ENCODE measurements at places on chromosomes 13 and 19.

- DNase-seq = peak; percentile 60
These were observed 50.0 kb upstream of the GPR183 start for GRCh38 chr13:99357131-99357596.

- no peak for DNase-seq
These were observed 88.6 kb downstream of the UBL3 start for GRCh38 chr13:29761815-29762214.

- DNase-seq = no peak
These were observed 665.6 kb downstream of the FGF9 start for GRCh38 chr13:22336460-22336859.

DNA sequence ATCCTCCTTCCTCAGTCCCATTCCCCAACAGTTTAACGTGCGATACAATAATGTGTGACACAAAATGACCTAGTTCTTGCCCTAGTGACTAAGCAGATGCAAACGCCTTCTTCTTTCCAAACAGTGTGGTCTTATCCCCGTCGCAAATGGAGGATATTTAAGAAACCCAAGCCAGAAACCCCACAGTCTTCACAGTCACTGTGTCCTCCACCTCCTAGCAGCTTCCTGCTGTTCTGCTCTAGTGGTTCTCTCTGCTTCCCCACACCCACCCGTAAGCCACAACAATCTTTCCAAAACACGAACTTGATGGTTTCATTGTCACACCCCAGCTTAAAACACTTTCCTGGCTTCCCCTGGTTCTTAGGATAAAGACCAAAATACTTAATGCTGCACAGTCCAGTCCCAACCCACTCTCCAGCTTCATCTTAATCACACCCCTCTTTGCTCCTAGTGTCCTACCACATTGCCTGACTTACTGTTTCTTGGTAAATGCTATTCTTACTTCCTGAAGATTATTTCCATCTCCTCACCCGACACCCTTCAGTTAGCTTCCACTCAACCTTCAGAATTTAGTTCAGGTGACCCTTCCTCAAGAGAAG is 32.3 kb downstream of the ITM2B start:
- DNase-seq = no peak

GRCh38 chr13:27353166-27353583 is 71.2 kb upstream of the GTF3A start:
- peak; percentile 91 for DNase-seq

DNA sequence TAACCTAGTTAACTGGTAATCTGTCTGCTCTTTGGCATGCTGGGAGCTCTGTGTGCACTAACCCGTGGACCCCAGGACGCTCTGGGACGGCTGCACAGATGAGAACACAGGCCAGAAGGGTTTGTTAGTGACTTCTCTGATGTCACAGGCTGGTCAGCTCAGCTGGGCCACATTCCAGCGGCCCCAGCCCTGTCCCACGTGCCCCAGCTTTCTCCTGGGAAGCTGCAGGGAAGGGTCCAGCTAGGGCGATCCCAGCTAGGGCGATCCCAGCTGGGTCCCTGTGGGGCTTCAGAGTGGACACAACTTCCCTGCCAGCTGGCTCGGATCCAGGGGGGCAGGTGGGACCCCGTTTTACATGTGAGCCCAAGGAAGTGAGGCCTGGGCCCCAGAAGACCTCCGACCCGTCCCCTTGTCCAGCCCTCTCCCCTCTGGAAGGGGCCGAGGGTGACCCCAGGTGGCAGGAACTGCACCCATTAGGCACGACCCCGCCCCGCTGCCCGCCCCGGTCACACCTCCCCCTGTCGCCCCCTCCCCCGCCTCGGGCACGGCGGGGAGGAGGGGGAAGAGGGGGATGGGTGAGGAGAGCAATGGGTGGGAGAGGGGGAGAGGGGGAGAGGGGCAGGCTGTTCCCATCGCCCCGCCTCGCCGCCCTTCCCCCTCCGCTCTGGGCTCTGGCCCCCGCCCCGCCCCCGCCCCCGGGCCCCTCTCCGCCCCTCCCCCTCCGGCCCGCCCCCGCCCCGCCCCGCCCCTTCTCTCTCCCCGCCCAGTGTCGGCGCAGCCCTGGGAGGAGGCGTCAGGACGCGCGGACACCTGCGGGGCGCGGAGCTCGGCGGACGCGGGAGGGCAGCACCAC is 75.2 kb upstream of the MCF2L start:
- peak; percentile 89 for DNase-seq

- DNase-seq = peak; percentile 92
These were observed at the start of gene PGPEP1 for GRCh38 chr19:18340190-18340989. TSS of gene PGPEP1 (plus strand) at chr19:18340598. CDS start at chr19:18340682, 84 bp downstream.

DNA sequence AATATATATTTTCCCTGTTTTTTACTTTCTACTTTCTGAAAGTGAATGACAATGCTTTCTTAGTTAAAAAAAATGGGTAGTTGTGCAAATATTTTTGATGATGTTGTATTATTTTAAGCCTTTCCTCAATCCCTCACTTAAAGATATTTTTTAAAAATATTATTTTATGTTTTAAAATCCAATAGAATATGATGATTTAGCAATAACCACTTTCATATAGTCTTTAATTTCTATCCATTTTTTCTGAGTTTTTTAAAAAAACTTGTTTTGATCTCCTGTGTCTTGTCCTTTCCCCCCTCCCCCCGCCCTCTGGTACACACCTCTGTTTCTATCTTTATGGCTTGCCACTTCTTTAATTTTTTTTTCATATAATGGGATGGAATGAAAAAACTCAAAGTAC is 362.0 kb upstream of the SLITRK6 start:
- DNase-seq = no peak

GRCh38 chr13:30111810-30112209 is 195.5 kb downstream of the KATNAL1 start:
- DNase-seq = no peak

Data from GM13977 (cell line).